ENCODE measurements at places on chromosomes 3 and 15. TPM values are rescaled to one million over a fixed set of nuclear protein-coding genes. Genes with fewer than 3 reads are reported as not detected.

AGBL1 gene
- total RNA-seq: not detected

SOX2 gene
- total RNA-seq: 0.16 TPM

ZNF385D gene
- 28.5 TPM for total RNA-seq

LRRC28 gene
- 27.6 TPM for total RNA-seq

SNX22 gene
- total RNA-seq: 0.31 TPM

GUCA1C gene
- not detected for total RNA-seq

CSPG4 gene
- 31.0 TPM for total RNA-seq

CLDN1 gene
- 64.2 TPM for total RNA-seq

RASGRP1 gene
- 1.8 TPM for total RNA-seq

ADIPOQ gene
- 0.60 TPM for total RNA-seq

- no peak for DNase-seq
Measured at GRCh38 chr3:74267588-74268184, 346.8 kb downstream of the CNTN3 start.

GRCh38 chr3:197882586-197882985, 67.4 kb upstream of the RPL35A start:
- DNase-seq: no peak

DNA sequence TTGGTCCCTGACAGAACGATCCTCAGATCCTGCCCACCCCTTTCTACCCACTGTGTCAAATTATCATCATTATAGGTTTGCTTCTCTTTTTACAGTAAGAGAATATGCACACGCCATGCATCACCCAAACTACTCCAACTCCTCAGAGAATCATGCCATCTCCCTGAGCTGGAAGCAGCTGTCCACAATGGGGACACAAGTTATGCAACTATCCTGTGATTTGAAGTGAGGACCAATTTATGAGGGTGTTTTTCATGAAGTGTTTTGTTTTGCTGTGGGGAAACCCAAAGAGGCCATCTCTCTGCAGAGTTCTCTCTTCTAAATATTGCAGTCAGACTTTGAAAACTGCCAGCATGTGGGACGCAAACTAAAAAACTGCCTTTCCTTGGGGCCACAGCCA, 35.8 kb upstream of the TNFSF10 start:
- no peak for DNase-seq

DNA sequence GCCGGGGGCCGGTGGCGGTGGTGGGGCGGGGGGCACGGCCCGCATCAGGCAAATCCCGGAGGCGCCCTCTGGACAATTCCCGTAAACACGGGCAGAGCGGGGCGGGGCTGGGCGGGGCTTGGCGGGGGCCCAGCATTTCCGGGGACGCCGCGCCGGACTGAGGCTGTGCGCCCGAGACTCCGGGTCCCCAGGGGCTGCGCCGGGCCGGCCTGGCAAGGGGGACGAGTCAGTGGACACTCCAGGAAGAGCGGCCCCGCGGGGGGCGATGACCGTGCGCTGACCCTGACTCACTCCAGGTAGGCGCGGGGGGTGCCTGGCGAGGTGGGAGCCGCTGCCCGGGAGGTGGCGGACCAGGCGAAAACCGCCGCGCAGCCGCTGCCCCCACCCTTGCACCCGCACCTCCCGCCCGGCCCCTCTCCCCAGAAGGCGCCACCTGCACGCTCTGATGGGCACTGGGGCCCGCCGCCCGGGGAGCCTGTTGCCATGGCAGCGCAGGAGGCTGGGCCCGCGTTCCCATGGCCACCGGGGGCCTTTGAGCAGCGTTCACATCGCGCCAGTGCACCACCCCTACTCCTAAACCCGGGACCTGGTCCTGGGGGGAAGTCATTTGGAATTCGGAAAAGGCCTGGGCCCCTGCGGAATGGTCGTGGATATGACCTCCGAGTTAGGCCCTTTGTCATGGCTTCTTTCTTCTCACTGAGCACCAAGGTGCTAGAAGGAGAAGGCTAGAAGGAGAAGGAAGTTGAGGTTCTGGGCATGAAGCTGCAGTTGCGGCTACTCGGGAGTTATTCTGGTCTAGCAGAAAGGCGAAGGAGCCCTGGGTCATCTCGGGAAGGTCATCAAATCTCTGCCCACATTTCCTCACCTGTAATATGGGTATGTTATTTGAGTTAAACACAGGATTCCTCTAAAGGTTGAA, 16.1 kb upstream of the SEMA4B start:
- DNase-seq: peak; percentile 84

GRCh38 chr15:86570738-86571137, 491.1 kb downstream of the AGBL1 start:
- DNase-seq: no peak

DNA sequence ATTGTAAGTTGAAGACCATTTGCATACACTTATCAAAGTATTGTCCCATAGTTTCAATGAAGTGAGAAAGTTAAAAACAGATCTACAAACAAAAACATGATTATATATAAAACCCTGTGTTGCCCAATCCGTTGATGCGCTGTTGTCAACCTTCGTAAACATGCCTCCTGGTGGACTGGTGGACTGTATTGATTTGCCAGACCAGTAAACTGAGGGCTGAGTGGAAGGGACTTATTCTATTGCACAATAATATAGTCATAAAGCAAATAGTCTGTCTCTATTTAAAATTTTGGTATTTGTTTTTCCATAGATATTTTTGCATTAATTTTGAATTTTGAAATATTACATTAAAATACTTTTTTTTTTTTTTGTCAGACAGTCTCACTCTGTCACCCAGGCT, 102.5 kb downstream of the GAP43 start:
- DNase-seq: no peak

GRCh38 chr3:49498648-49499047, 28.6 kb downstream of the DAG1 start:
- no peak for DNase-seq

DNA sequence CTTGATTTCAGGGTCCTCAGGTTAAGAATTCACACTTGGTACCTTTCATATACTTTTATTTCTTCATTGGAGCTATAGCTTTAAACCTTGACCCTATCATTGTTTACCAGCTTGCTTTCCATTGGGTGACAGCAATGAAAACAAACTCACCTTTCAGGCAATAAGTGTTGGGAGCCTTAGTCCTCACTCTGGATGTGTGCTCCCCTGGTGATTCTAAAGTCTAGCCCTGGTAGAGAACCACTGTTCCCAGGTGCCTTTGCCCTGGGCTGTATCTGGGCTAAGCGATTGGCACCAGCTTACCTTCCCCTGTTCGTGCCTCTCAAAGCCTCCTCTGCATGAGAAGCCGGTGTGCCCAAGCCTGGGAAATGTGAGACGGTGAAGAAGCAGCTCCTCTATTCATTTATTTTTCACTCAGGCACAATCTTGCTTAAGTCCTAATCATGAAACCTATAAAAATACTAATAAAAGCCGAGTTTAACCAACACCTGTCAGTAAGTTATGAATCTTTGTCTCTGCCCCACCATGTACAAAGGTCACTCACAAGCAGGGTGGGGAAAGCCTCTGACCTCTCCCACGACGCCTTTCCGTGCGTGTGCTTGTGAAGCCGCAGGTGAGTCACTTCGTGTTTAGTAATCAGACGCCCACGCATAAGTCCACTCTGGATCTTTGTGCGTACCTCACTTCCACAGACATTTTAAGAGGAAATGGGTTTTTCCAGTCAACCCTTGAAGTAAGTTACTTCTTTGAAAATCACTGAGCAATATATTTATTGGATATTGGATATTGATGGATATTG, 12.8 kb upstream of the ARRDC4 start:
- no peak for DNase-seq

- DNase-seq: no peak
Measured at GRCh38 chr3:129276385-129276784, 2.3 kb upstream of the HMCES start.

DNA sequence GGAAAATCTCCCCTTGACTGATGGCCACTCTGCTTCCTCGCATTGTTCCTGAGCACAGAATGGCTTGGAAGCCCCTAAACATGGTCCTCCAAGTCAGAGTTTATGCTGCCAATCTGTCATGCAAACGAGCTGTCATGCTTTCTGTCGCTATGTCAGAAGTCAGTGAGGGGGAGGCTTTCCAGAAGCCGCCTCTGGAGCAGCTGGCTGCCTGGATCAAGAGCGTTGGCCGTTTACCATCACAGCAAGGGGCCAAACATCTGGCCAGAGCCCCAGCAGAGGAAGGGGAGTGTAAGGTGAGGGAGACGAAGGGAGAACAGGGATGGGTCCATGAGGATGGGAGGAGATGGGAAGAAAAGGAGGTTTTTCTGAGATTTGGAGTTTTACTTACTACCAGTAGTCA, 372.6 kb upstream of the NR2F2 start:
- DNase-seq: no peak

- no peak for DNase-seq
Measured at GRCh38 chr15:42954291-42954690, 33.7 kb upstream of the TTBK2 start.

- DNase-seq: no peak
Measured at GRCh38 chr15:49418811-49419210, 4.2 kb upstream of the FGF7 start.

DNA sequence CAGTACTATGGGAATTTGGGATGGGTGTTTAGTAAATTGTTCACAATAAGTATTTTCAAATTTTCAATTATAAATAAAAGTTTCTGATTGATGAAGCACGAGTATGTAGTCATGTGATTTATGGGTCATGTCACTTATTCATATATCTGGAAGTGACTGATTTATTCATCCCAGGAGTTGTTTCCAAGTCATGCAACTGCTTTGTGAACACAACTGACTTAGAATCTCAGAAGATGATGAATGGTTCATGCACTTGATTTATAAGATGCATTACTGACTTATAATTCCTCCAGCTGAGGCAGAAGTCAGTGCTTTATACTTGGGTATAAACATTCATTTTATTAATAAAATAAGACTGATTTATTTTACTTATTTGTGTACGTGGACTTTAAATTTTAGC, 137.8 kb upstream of the CBLB start:
- no peak for DNase-seq

DNA sequence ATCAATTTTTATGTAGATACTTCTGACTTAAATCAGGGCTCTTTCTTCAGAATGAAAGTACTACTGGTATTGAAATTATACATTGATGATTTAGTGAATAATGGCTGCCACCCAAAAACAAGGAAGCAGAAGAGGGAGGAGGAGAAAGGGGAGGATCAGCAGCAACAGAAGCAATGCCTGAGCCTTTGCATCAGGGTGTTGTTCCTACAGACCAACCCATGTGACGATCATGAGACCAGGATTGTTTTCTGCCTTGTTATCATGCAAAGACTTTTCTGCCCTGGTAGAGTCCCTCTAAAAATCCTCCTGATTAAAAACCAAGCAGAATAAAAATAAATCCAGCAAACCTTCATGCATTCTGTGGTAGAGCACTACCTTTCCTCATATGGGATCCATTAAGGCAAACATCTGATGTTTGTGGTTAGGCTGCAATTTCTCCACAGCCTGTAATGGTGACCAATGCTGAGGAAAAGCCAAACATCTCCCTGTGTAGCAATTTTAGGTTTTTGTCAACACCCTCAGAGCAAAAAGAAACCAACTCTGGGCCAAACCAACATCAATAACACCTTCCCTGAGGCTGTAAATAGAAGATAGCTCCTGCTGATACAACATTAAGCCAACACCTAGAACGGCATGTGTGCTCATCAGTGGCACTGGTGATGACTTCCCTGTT, 191.7 kb downstream of the ATP8B4 start:
- DNase-seq: no peak

- DNase-seq: no peak
Measured at GRCh38 chr15:59116141-59116540, 11.2 kb downstream of the CCNB2 start.

All from ureter (tissue), 1 donor.